ENCODE measurements at places on chromosomes 3 and 15.

DNA sequence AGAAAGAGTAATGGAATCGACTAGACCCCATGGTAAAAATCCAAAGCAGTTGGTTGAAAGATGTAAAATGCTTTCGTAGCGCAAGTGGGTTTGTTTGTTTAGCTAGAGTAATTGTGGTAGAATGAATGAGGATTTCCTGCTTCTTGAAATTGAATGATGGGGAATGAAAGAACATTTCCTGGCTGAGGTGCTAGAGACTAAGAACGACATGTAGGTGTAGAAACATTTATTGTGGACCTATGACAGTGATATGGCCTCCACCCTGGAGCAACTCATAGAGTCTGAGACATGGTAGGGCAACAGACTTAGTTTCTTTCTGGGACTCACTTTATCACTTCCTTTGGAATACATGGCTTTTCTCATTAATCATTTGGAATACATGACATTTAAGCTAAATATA is 467.6 kb upstream of the CFAP20DC start:
- DNase-seq = no peak

DNA sequence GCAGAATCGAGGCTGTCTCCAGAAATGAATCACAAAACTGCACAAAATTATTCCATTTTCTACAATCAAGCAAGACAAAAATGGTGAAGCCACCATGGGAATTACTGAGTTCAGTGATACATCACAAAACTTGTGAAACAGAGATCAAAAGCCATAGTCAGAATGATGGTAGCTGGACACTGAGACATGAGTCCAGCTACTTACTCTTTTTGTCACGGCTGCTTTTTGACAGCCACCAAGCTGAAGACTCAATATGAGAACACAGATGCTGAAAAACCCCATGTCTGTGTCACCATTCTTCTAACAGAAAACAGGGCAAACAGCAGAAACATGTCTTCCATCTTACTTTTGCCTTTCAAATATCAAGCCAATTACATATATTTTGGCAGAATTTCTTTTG is 237.6 kb downstream of the LPP start:
- DNase-seq = no peak

DNA sequence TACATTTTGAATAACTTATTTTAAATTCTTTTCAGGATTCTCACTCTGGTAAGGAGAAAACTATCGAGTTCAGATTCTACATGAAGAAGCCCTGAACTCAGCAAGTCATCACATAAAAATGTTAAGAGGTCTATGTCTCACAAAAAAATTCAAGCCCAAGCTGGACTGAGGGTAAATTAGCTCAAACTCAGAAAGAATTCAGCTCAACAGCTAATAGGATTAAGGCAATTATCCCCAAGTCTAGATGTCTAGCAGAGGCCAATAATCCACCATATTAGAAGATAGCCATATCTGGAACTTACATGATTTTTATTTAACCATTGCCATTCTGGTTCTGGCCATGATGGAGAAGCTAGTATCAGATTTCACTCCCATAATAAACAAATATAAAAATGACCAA is 909.7 kb downstream of the PLOD2 start:
- no peak for DNase-seq

GRCh38 chr15:30953183-30953582 is 38.2 kb downstream of the MTMR10 start:
- no peak for DNase-seq

- no peak for DNase-seq
These were observed 382.1 kb upstream of the NR2F2 start for GRCh38 chr15:95948411-95948810.
